Occipital lobe (tissue), 3 donors: ENCODE measurements at places on chromosomes 2 and 18.

DNA sequence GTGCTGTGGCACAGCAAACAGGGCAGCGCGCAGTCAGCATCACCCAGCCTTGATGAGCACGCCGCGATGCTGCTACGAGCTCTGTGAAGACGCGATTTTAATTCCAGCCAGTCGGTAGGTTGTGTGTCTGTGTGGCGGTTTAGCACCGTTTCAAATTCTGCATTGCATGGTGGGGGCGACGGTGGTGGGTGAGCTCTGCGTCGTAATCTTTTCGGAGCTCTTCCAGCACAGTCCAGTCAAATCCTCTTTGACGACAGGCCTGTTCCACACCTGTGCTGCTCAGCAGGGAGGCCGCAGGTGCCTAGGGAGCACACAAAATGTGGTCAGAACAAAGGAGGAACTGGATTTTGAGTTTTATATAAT is 8.6 kb downstream of the ALLC start:
- DNase-seq = no peak

- DNase-seq = no peak
Observed at GRCh38 chr2:171522788-171523087, 464 bp downstream of the CYBRD1 start.

GRCh38 chr18:12253027-12253426 is 1.1 kb upstream of the CIDEA start:
- DNase-seq = no peak

- DNase-seq = no peak
Observed at GRCh38 chr2:202109737-202110184, 36.7 kb downstream of the KIAA2012 start.
